ENCODE measurements at places on chromosomes 13 and 19. TPM values are rescaled to one million over a fixed set of nuclear protein-coding genes. Genes with fewer than 3 reads are reported as not detected.

The WDR88 gene
- total RNA-seq = not detected

GRCh38 chr19:1066748-1067340 lies at the start of gene ARHGAP45:
TSS of gene ARHGAP45 (plus strand) at chr19:1067167. CDS start at chr19:1067406, 239 bp downstream.
- DNase-seq = peak; percentile 52

GRCh38 chr19:10701955-10702525 lies 801 bp downstream of the QTRT1 start:
- peak; percentile 83 for DNase-seq

DNA sequence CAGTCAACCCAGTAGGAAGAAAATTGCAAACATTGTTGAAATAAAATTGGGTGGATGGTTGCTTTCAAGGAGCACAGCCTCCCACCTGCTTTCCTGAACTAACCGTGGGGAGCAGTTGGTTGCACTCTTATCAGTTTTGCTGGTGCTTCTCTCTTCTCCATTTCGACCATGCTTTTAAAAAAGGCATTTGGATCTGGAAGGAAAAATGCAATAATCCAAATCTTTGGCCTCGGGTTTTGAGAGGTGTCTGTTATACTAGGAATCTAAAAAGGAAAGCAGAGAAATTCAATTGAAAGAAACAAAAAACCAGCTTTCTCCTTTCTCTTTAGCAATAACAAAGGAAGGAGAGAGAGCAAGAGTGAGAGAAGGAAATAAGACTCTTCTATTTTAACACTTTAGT lies 113.6 kb upstream of the ARGLU1 start:
- peak; percentile 18 for DNase-seq

DNA sequence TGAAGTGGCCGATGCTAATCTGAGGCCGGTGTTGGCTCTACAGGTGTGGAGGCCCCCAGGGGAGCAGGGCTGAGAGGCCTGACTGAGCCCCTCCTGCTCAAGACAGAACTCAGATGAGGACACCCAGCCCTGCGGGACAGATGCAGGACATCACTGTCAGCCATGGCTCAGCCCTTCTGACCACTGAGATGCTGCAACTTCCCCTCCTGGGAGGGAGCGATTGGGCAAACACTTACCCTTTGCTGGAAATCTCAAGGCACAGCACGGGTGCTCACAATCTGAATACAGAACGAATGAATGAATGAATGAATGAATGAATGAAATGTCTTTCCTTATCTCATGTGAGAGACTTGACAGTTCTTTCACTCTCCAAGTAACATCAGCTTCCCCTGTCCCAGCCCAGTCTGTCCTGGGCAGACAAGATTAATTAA lies 3.5 kb upstream of the SIGLEC7 start:
- DNase-seq = no peak

- no peak for DNase-seq
Measured at GRCh38 chr13:103908911-103909310, 842.7 kb upstream of the SLC10A2 start.

DNA sequence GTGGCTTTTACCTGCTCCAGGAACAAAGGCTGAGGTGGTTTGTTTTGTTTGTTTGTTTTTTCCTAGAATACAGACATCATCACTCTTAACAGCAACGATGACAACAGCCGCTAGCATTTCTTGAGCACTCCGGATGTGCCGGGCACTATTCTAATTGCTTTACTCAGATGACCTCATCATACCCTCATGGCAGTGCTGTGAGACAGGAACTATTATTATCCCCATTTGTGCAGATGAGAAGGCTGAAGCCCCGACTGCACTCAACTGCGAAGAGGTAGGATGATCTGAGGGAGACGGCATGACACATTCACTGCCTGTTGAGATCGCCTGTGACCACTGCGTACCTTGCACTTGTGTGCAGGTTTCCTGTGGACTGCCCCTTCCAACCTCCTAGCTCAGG lies 66.5 kb downstream of the CCDC70 start:
- no peak for DNase-seq

DNA sequence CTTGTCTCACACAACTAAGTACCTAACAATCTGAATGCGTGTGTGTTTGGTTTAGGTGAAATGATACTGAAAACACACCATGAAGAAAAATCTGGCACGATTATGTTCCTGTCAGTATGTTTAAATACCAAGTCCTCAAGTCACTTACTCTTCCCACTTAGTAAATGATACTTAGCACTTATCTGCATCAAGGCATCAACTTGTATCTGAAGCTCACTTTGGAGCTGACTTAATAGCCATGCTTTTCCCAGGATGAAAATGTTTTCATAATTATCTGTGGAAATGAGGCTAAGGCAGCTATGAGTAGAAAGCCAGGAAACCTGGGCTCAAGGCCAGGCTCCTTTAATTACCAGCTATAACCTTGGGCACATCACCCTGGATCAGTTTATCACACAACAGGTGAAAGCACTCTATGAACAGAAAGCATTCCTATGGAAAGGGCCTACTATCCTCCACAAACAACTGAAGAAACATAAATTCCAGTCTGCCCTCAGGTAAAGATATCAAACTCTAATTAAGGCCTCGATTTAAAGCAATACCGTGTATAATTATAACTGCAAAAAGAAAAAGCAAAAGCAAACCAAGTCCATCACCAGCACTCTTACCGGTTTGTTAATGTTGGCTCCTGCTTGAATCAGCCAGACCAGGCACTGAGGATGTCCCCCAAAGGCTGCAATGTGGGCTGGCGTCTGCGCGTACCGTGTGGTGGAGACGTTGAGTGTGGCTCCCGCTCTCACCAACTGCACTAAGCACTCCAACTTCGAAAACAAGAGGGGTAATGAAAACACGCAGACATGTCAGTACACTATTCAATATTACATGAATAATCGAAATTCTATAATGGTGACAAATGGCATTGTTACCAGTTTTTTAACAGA lies 4.6 kb downstream of the ANKRD10 start:
- no peak for DNase-seq

The STAP2 gene
- 6.8 TPM for total RNA-seq

- DNase-seq = no peak
Measured at GRCh38 chr19:8611391-8611876, 919 bp upstream of the ADAMTS10 start.

DNA sequence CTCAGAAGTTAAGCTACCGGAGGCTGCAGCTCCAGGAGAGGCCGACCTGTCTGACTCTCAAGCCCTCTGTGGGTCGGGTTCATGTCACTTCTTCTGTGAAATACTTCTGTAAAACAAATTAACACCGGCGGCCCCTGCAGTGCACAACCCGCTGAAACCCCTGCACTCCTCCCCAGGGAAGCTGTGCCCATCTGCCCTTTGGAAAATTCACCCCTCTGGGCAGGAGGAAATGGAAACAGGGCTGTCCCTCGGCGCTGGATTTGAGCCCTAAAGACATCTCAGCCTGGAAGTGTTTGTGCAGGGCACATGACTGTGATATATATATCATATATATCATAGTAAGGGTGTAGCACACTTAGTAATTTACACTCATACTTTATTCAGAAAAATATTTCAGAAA lies 415.3 kb downstream of the IRS2 start:
- no peak for DNase-seq

The SIGLEC10 gene
- total RNA-seq = not detected
